Mesangial cell (primary cell): ENCODE measurements at places on chromosomes 11 and 22. TPM values are rescaled to one million over a fixed set of nuclear protein-coding genes. Genes with fewer than 3 reads are reported as not detected.

The MMP12 gene
- total RNA-seq: not detected in 2 replicates

The SPI1 gene
- total RNA-seq: not detected in 2 replicates

The GSTT2B gene
- 0.98 and 28.6 TPM in 2 replicates for total RNA-seq

The PATE4 gene
- total RNA-seq: not detected in 2 replicates

The SAA1 gene
- total RNA-seq: 0.51 TPM in 1 of 2 replicates, not detected in the other

The OR8G1 gene
- not detected in 2 replicates for total RNA-seq

The CCS gene
- total RNA-seq: 20.4 and 32.2 TPM in 2 replicates
